ENCODE measurements at places on chromosomes 5 and 9.

- DNase-seq: no peak
Measured at GRCh38 chr5:36367524-36367923, 65.8 kb upstream of the RANBP3L start.

GRCh38 chr5:100731768-100732167 is 171.3 kb downstream of the ST8SIA4 start:
- DNase-seq: no peak

- DNase-seq: no peak
Measured at GRCh38 chr9:31188496-31188895, 1195.9 kb upstream of the ACO1 start.

GRCh38 chr9:28363151-28363562 is 789.9 kb upstream of the C9orf72 start:
- no peak for DNase-seq

GRCh38 chr5:132251220-132251725 is 6.2 kb upstream of the PDLIM4 start:
- no peak for DNase-seq

- DNase-seq: no peak
Measured at GRCh38 chr5:156803404-156803803, 46.7 kb upstream of the PPP1R2B start.

DNA sequence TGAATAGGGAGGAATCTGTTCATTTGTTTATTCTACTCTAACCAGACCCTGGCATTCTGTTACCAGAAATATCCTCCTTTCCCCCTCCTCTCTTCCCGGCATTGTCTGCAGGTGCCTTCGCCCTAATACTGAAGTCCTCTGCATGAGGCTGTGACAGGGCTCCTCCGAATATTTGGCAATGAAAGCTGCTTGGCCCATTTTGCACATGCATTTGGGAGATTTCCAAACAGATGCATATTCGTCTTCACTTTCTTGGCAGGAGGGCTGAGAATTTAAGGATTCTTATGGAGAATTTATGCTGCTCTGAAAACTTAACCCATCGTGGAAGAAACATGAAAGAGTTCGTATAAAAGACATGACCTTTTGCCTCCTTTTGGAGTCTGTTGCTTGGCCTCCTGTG is 484.0 kb downstream of the ZNF608 start:
- DNase-seq: no peak

- no peak for DNase-seq
Measured at GRCh38 chr9:91302831-91303230, 58.9 kb downstream of the AUH start.

DNA sequence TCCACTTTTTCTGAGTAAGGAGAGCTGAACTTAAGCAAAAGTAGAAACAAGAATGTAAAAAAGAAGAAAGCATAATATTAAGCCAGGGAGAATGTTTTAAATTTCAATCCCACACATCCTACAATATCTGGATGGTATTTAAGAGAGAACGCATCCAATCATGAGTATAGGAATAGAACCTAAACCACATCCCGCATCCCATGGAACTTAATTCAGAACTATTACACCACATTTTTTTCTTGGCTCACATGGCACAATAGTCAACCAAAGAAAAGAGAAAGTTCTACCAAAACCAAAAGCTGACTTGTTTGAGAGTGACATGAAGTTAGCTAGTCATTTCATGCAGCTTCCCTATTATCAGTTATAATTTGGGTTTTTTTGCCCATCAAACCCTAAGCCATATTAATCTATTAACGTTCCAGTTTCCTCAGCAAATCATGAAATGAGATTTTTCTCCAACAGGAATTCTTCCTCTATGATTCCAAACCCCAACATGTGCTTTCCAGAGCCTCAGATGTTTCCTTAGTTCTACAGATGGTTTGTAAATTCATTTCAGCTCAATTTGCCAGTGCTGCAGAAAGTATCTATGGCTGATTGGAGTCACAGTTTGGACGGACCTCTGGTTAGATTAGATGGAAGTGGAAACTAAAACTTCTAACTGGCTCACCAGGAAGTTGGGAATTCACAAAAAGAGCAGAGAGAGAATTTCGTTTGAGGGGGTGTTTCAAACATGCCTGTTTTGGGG is 22.5 kb downstream of the ADAMTSL1 start:
- DNase-seq: no peak

- no peak for DNase-seq
Measured at GRCh38 chr9:129081388-129081904, 535 bp downstream of the DOLPP1 start.

GRCh38 chr5:172830876-172831662 is 3.0 kb upstream of the ERGIC1 start:
- no peak for DNase-seq

DNA sequence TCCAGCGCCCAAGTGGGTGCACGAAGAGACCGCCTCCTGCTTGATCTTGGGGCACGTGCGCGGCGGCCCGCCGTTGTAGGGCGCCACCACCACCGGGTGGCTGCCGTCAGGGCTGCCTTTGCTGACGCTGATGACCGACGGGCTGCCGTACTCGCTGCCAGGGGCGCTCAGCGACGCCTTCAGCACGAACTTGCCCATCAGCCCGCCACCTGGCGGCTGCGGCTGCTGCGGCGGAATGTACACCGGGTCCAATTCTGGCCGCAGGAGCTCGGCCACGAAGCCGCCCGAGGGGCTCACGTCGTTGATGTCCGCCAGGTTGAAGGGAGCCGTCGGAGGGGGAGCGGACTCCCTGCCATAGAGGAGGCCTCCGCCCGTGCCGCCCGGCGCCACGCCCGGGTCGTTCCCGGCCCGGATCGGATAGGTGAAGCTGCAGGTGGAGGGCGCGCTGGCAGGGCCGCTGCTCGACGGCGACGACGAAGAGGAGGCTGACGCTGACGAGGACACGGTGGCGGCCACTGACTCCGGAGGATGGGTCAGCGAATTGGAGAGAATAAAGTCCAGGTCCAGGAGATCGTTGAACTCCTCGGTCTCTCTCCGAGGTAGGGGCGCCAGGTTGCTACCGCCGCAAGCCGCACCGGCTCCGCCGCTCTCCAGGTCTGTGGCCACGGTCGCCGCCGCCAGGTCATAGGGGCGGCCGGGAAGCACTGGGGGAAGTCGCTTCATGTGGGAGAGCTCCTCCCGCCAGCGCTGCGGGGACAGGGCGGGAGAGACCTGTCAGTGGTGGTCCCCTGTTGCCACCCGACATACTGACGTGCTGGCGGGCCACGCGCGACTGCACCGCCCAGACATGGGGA is 1.8 kb downstream of the KLF4 start:
- no peak for DNase-seq

GRCh38 chr5:58683567-58683966 is 100.7 kb downstream of the RAB3C start:
- no peak for DNase-seq

DNA sequence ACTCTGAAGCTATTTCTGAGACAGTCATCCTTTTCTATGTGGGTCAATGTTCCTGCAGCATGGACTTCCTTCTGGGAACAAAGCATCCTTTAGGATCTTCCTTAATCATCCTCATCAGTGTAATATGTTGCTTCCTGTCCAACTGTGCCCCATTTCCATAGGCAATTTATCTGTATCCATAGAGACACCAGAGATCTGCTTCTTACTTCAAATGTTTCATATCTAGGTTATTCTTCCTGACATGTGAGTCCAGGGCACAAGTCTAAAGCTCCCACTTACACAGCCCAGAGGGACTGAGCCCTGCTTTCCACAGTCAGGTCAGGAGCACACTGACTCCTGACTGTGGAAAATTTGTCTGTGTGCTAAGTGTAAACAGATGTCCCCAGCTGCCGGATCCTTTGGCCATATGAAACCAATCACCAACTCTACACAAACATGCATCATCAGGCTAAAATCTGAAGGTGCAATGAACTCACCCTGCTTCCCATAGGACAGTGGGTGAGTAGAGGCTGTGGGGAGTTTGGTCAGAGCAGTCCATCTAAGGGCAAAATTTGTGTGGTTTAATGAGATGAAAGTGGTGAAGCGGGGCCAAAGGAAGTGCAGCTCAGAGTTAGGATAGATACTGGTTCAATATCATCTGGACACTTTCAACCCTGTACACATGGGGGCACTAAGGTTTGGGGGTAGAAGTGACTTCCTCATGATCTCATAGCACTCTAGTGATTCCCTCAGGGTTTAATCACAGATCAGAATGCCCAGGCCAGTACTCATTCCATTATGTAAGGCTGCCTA is 85.2 kb upstream of the TNC start:
- DNase-seq: no peak

DNA sequence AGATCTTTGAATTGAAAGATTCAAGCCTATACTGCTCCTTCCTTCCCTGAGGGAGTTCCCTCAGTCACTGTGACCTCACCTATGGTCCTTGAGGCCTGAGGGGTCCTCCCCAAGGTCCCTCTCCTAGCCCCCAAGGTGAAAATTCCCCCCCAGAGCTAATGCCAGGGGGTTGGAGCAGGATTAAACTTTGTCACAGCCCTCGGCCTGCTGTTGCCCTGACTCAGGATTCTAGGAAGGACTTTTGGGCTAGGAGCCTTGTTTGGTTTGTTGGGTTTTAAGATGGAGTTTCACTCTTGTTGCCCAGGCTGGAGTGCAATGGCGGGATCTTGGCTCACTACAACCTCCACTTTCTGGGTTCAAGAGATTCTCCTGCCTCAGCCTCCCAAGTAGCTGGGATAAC is 123.2 kb downstream of the C5orf15 start:
- no peak for DNase-seq

DNA sequence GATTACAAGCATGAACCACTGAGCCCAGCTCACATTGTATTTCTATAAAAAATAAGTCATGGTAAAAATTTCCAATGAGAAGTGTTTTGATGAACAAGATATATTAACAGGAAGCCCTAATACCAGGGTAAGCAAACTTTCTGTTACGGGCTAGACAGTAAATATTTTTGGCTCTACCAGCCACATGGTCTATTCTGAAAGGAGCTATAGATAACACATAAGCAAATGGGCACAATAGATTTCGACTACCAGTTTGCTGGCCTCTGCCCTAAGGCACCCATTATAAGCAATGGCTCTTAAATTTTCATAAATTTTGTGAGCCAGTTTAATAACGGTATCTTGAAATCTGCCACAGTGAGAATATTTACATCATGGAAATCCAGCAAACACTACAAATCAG is 8.1 kb downstream of the UBQLN1 start:
- no peak for DNase-seq

- no peak for DNase-seq
Measured at GRCh38 chr9:11312966-11313365, 700.2 kb upstream of the PTPRD start.

GRCh38 chr5:143315929-143316328 is 87.6 kb downstream of the NR3C1 start:
- no peak for DNase-seq

- no peak for DNase-seq
Measured at GRCh38 chr9:128634651-128635262, 21.9 kb downstream of the DYNC2I2 start.

- DNase-seq: no peak
Measured at GRCh38 chr9:124570942-124571666, 63.9 kb upstream of the NR5A1 start.

GRCh38 chr5:149302641-149303040 is 31.0 kb downstream of the AFAP1L1 start:
- no peak for DNase-seq

- no peak for DNase-seq
Measured at GRCh38 chr5:88515881-88516819, 247.5 kb upstream of the TMEM161B start.

GRCh38 chr9:131012023-131012334 is 3.0 kb downstream of the LAMC3 start:
- DNase-seq: no peak

DNA sequence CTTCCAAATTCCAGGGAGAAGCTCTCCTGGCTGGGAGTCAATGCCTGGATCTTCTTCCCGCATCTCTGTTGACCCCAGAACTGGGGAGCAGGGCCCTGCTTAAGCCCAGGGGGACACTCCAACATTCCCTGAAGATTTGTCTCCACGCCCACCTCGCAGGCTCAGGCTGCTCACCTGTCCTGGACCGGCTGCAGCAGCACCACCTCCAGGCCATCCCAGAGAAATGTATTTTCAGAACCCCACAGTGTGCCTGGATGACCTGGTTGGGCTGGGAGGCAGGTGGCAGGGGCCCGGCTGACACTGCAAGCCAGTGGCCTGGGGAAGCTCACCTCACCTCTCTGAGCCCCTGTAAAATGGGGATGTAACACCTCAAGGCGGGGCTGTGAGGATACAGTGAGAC is 27.1 kb upstream of the ZBTB43 start:
- DNase-seq: no peak

All from stimulated activated CD8-positive, alpha-beta memory T cell treated with anti-CD3 and anti-CD28 coated beads, Interleukin-2, amount 100 ng/mL, for 48 hours (primary cell).